DMS153 (cell line): ENCODE measurements at places on chromosomes 3 and 15.
A peak's percentile ranks its signal among the peaks of the same experiment; 100 is the strongest.

DNA sequence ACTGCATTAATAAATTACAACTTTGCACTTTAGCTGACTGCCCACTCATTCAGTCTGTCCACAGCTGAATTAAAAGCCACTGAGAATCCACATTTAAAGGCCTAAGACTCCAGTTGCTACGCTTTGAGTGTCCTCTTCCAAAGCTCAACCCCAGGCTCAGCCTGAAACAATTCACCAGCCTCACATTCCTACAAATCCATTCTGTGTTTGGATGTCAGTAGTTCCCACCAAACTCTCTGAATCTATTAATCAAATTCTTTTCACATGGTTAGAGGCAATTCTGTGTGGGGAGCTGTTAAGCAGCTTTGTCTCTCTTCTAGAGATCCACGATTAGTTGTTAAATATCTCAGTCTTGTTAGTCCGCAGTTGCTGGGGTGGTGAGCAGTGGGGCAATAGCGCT lies 116.8 kb upstream of the UBE2E2 start:
- DNase-seq: no peak

GRCh38 chr3:85370341-85370740 lies 411.6 kb downstream of the CADM2 start:
- DNase-seq: no peak

- DNase-seq: no peak
Measured at GRCh38 chr3:121529308-121529707, 16.5 kb downstream of the POLQ start.

DNA sequence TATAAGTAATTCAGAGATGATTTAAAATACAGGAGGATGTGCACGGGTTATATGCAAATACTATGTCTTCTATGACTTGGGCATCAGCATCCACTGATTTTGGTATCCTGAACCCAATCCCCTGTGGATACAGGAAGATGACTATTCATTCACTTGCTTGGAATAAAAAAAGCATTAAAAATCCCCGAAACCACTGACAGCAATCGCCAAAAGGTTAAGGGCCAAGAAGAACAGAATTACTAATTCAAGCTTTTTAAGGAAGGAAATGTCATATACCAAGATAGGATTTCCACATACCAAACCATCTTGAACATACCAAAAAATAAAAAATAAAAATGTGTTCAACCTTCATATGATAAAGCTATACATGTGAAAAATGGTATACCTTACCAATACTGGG lies 93.7 kb downstream of the DLG1 start:
- no peak for DNase-seq

DNA sequence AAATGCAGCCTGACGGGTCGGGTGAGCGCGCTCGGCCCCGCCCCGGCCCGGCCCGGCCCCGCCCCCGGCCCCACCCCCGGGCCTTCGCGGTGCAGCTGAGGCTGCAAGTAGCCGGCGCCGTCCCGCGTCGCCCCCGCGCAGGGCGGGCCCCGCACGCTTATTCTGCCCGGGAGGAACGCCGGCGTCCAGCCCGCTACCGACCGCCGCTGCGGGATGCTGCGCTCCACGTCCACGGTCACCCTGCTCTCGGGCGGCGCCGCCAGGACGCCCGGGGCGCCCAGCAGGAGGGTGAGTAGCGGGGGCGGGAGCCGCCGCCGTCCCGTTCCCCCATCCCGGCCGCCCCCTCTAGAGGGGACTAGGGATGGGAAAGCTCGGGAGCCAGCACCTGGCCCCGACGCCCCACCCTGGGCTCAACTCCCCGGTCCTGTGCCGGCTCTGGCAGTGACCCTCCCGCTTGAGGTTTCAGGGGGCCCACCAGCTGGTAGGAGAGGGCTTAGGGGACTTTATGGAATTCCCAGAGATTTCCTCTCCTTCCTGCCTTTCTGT lies at the start of gene MYZAP:
Gene MYZAP, plus strand, starts transcription at position 83 of the 546 bp plus-strand sequence. Its CDS starts 131 bp downstream, at position 214.
- no peak for DNase-seq

DNA sequence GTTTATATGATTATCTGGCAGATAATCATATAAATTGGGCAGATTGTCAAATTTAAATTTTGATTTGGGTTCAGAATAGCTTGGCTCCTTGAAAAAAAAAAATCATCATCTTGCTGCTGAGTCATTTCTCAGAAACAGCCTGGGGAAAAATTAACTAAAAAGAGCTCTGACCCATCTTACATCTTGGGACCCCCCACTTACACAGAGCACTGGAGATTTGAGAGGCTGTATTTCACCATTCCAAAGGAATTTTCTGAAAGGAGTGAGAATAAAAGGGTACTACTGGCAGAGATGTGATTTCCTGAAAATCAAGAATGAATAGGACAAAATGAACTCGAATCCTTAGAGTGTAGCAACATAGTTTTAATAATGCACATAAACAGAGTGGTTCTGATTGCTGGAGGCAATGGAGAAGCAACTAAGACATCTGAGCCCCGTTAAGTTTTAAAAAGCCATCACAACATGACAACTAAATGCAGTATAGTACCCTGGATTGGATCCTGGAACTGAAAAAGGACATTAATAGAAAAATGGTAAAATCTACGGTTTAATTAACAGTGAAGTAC lies 97.5 kb downstream of the RFTN1 start:
- DNase-seq: no peak

GRCh38 chr3:153159771-153160397 lies 2.1 kb upstream of the RAP2B start:
- no peak for DNase-seq

GRCh38 chr15:58490888-58491473 lies 59.2 kb downstream of the LIPC start:
- no peak for DNase-seq

DNA sequence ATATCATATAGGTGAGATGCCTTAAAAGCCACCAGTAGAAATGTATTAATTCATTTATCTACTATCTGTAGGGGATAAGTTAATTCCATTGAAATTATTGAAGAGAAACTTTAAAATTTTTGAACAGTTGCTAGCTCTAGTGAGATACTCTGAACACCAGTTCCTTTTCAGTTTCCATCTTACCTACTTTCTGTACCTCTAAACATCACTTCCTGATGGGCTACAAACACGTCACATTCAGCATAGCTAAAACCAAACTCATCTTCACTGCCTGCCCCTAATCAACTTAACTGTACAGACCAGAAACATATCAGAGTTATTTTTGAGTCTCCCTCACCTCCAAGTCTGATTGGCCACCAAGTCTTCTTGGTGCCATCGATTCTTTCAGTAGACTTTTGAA lies 88.9 kb downstream of the FEZF2 start:
- no peak for DNase-seq

- no peak for DNase-seq
Measured at GRCh38 chr3:5213574-5213966, 26.1 kb downstream of the EDEM1 start.

DNA sequence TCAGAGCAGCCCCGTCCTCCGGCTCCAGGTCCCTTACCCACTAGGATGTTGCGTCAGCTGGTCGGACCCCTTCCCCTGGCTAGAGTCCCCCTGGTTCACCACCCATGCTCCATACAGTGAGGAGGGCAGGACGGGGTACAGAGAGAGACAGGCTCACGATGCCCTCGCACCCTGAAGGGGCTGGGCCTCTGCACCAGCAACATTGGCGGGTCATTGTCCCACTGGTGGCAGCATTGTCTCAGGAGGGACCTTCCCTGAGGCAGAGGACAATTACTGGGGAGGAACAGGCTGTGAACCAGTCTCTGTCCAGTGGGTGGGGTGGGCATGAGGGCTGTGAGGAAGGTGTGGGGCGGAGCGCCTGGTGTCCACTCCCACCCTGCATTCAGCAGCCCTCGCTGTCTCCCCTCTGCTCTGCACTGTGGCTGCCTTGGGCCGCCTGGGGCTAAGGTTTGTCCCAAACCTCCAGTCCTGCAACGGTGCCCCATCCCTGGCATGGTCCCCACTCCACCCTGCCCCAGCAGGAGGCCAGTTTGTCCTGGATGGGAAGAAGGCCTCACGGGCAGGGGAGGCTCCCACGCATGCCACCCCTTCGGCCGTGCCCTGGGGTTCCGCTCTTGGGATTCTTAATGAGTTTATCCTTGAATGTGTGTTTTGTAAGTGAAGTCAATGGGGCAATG lies 48.0 kb upstream of the KLF13 start:
- DNase-seq: no peak

- DNase-seq: no peak
Measured at GRCh38 chr3:30914696-30915095, 20.2 kb upstream of the GADL1 start.

DNA sequence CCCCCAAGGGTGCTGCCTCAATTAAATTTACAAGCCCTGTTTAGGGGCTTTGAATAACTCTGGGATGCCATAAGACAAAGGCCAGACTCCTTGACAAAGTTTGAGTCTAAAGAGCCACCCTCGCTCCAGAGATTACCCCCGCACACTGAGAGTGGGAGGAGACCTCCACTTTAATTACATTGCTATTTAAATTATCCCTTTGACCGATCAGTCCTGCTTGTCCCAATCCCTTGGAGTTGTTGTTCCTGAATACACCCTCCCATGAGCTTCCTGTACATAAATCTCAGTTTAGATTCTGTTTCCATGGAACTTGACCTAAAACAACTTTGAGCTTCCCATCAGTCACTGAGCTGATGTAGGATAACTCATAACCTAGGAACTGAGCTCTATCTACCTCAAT lies 596.3 kb downstream of the PYDC2 start:
- no peak for DNase-seq

- DNase-seq: peak; percentile 61
Measured at GRCh38 chr3:197791113-197791891, at the start of gene LRCH3. Gene LRCH3, plus strand, starts transcription at chr3:197791254. Its CDS starts 25 bp downstream, at chr3:197791279.

DNA sequence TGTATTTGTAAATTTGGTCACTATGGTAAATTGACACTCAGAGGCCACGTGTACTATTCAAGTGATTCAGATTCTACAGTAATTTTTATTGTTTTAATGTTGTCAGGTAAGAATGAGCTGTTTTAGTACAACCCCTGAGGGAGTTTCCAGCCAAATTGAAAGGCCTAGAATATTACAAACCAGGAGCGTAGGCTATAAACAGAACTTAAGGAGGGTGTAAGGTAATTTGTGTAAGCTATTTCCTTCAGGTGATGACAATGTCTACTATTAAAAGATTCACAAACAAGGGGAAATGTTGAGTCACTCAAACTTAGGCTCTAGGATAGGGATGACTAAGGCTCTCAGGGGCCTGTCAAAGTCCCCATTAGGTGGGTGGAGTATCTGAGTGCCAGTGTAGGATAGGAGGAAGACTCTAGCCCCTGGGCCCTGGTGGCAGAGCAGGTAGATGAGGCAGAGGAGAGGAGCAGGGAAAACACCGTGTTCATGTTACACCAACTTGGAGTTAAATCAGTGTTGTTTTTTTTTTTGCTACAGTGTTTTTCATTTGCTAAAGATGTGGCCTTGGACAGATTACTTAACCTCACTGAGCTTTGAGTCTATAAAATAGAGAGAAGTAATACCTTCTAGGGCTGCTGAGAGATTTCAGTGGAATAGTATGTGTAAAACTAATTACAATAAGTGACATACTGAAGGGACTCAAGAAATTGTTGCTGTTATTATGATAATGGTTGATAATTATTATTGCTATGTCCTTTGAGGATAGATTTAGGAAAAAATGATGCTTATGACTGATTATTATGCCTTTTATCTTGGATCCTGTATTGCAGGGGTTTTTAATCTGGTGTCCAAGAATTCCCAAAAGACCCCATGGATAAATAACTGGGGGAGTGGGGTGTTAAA lies 10.3 kb downstream of the TM4SF1 start:
- peak; percentile 59 for DNase-seq

GRCh38 chr3:19970327-19970726 lies 23.4 kb downstream of the RAB5A start:
- no peak for DNase-seq

GRCh38 chr3:128482175-128482574 lies 10.8 kb downstream of the GATA2 start:
- no peak for DNase-seq

GRCh38 chr3:126529585-126530170 lies 5.7 kb downstream of the CHST13 start:
- no peak for DNase-seq

DNA sequence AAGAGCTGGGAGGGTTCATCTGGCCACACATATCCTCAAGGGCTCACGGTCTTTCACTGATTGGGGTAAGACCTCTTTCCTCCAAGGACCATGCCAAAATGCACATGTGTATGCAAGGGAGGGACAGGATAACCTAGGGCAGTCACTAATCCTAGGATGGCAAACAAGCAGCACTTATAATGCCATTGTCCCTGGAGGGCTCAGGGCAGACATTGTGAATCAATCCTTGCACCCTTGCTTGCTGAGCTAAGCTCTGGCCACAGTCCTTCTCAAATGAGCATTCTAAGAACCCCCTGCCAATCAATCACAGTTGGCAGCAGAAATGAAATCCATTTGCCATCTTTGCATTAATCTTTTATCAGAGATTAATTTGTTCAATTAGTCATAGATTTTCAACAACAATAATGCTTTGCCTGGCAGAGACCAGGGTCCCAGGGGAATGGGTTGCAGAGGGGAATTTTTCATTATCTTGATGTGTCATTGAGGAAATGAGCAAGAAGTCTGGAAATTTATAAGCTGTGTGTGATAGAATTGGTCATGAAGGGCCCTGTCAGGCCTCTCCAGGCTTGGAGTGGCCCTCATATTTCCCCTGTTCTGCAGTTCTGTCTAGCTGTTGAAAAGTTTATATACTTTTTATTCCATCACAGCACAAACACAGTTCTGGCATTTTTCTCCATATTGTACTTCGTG lies 57.2 kb upstream of the KY start:
- DNase-seq: no peak

GRCh38 chr3:101995371-101996046 lies 146.2 kb downstream of the NFKBIZ start:
- DNase-seq: no peak

GRCh38 chr3:134809427-134810051 lies 14.5 kb downstream of the EPHB1 start:
- DNase-seq: peak; percentile 78

DNA sequence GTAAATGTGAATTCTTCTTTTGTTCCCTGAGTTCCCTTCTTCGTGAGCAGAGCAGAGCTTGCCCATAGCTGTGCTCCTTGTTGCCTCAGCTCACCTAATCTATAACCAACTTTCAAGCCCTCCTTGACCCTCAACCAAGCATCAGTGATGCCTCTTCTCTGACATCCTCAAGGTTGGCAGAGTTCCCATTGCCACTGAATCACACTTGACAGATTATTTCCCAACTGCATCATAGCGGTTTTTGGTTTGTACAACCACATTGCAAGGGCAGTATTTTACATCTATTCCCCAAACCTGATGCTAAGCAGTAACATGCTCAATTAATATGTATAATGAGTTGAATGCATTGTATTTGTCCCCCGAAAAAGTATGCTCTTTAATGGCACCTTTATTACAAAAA lies 133.0 kb upstream of the SNTN start:
- DNase-seq: no peak

DNA sequence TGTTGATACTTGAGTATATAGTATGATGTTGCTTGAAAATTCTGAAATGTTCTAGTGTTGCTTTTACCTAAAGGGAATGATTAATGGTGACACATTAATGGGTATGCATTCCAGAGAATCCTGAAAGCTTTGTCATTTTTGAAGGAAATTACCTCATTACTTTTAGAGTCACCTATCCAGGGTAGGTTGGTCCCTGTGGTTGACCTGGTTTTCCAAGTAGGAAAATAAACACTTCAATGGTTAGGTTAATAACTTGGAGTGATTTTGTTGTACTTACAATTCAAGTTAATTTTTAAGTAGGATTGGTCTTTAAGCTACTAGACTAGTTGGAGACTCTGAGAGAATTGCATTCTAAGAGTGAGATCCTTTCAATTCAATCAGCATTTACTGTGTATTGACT lies 31.0 kb downstream of the MITF start:
- DNase-seq: no peak

- DNase-seq: no peak
Measured at GRCh38 chr3:44437800-44438199, 39.7 kb downstream of the ZNF445 start.
